ENCODE measurements at places on chromosomes 5 and 9.

GRCh38 chr5:10789021-10789420, 28.0 kb upstream of the DAP start:
- peak; percentile 86 for DNase-seq

DNA sequence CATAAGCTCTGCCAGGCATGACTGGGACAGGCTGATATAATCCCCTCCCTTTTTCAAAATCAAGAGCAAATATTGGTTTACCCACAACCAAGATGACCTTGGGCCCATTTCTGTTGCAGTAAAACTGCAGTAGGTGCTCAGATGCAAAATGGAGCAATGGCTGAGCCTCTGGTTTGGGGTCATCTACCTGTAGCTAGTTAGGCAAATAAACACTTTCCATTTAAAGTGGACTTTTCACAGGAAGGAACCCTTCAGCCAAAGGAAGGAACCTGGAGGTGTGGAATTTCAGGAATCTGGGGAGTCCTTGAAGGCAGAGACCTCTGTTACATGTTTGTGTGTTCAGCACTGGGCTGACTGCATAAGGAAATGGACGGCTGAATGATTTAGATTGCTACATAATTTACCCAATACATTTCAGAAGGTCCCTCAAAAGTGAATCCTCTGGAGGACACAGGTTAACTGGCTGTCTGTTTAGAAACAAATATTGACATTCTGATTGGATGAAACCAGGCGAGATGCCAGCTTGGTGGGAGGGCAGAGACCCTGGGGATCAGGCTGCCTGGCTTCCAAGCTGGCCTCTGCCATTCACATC, 170.1 kb upstream of the ZNF618 start:
- no peak for DNase-seq

- DNase-seq = no peak
Measured at GRCh38 chr5:95934207-95934804, 27.3 kb downstream of the ELL2 start.

DNA sequence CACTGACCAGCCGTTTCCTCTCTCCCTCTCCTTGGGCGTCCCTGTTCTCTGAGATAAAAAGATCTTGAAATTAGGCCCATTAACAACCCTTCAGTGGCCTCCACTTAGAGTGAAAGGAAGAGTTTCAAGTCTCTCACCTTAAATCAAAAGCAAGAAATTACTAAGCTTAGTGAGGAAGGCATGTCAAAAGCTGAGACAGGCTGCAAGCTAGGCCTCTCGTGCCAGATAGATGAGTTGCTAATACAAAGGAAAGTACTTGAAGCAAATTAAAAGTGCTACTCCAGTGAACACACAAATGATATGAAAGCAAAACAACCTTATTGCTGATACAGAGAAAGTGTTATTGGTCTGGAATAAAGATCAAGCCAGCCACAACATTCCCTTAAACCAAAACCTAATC, 331.3 kb upstream of the SEMA6A start:
- DNase-seq = no peak

GRCh38 chr9:77943057-77943456, 88.6 kb downstream of the GNAQ start:
- peak; percentile 90 for DNase-seq

DNA sequence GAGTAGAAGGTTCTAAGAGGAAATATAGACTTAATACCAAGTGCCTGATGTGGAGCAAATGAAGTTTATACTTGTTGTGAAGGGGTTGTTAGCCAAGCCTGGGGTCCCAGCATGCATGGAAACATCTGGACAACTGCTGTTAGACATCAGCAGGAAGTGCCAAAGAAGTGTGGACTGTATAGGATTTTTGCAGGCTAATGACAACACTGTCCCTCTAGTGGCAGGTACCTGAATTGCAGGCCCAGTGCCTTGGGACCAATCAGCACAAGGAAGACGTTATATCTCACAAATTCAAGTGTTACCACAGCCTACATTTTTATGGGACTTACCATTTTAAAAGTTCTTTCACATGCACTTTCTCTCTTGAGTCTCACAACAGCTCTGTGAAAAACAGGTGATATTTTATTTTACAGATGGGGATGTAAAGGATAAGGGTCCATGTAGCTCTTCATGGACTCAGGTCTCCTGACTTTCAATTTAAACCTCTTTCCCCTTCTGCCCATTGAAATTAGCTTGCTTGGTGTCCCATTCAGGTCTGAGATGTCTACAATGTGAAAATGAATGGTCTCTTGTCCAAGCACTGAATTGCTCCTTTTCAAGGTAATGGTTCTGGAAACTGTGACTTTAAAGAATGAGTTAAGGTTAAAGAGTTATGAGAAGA, 89.0 kb upstream of the MAP1B start:
- peak; percentile 14 for DNase-seq

DNA sequence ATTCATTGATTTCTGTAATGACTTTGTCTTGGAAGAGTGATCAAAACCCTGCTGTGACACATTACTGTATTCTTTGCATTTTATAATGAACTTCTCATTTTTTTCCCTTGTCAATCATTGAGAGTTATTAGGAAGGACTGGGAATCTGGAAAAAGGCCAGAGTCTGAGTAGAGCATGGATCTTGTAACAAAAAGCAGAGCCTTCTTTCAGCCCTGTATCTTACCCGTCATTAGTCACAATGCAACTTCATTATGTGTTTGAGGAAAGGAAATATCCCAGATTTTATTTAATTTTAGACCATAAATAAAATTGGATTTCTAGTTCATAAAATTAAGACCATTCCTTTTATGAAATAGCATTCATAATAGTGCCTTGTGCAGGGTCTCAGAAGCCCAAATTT, 131.4 kb downstream of the ARHGEF28 start:
- DNase-seq = no peak

GRCh38 chr5:177507596-177508220, 1.9 kb downstream of the DOK3 start:
- peak; percentile 53 for DNase-seq

DNA sequence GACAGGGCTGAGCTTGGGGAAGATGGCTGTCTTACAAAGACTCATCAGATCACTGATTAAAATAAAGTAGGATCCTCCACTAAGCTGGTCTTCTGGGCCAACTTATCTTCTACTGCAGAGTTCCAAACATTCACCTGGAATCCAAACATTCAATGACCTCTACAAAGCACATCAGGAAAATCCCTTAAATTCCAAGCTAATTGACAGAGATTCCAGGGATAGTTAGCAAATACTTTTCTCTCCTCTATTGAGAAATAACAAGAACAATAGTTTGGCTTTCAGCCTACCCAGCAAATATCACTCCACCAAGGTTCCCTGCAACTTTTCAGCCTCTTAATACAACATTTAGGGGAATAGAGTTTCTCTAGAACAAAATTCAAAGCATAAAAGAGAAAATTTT, 140.6 kb upstream of the LIFR start:
- no peak for DNase-seq

- DNase-seq = no peak
Measured at GRCh38 chr5:179207470-179207869, 137.8 kb downstream of the ADAMTS2 start.

DNA sequence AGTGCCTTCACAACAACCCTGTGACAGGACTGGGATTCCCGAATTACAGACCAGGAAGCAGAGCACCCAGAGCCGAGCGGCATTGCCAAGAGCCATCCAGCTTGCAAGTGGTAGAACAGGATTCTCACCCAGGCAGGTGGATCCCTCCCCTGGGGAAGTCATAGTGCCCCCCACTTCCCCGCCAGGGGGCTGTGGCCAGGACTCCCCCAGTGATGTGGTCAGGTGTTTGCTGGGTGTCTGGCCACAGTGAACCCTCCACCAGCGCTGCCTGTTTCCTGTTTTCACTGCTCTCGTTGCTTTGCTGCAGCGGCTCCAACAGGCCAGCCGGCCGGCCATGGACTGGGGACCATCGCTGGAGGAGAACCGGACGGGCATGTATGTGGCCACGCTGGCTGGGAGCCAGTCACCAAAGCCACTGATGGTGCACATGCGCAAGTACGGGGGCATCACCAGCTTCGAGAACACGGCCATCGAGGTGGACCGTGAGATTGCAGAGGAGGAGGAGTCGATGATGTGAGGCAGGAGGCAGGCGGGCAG, 19.3 kb downstream of the SLC6A7 start:
- DNase-seq = peak; percentile 58
